GM13977 (cell line): ENCODE measurements at places on chromosomes 3 and 15.

DNA sequence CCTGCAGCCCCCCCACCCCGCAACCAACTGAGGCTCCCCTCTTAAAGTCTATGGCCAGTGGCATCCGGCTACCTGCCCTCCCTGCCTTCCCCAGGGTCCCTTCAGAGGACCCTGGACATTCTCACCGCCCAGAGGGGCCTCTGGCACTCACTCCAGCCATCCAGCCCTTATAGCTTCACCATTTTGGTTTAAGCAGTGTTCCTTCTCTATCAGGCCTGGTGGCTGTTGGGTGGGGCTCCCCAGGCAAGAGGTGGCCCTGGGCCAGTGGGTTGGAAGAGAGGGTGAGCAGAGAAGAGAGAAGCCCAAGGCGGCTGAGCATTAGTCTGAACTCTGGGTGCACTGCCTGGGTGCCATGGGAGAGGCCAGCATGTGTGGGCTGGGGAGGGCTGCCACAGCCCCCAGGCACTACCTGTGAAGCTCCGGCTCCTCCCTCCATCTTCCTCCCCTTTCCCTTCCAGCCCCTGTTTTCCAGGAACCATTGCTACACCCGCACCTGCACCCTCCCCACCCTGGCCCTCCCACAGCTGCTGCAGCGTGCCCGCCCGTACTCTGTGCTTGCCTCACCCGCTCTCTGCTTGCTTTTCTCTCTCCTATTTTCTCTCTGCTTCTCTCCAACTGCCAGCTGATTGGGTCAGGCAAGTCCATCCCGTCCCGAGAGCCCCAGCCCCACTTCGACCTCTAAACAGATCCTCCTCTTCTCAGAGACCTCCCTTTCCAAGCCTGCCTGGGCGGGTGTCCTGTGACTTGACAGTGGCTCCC, 168.2 kb downstream of the TBC1D2B start:
- no peak for DNase-seq

DNA sequence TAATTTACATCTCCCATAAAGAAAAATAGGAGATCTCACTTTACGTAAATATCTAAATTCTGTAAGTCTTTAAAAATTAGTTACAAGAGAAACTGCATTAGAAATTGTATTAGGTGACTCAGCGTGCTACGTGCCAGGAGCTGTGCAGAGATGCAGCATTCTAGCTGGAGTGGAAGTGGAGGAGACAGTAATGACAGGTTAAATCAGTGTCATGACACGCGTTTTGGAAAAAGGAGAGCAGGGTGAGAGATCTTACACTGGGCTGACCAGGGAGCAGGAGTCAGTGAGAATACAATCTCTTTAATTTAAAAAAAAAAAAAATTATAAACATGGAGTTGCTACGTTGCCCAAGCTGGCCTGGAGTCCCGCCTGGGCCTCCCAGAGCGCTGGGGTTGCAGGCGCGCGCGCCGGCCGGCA, 635 bp downstream of the TUBGCP5 start:
- no peak for DNase-seq

GRCh38 chr3:53318522-53318921, 28.8 kb downstream of the DCP1A start:
- no peak for DNase-seq

GRCh38 chr3:186772701-186773417, 10.5 kb upstream of the EIF4A2 start:
- DNase-seq: peak; percentile 82

GRCh38 chr3:195825857-195826804, 14.4 kb upstream of the MUC4 start:
- DNase-seq: no peak

DNA sequence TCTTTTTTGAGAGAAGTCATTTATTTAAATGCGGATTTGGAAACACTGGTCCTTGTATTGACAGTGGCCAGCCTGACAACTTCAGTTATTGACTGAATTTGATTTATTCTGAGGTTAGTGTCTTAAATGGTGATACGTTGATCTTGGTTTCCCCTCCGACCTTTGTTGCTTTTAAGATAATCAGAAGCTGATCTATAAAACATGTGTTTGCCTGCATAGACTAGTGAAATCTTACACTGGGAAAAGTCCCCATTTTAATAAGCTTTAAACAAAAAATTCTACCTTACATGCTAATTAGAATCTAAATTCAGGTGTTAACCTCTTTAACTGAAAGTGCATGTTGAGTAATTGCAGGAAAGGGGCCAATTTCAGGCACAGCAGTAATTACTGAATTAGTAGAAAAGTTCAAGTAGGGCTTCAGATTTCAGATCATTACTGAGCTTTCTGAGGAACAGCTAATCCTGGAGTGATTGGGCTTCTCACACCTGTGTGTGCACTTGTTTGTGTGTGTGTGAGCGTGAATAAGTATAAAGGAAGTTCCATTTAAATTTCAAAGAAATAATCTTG, 221.4 kb downstream of the SOX2 start:
- no peak for DNase-seq

DNA sequence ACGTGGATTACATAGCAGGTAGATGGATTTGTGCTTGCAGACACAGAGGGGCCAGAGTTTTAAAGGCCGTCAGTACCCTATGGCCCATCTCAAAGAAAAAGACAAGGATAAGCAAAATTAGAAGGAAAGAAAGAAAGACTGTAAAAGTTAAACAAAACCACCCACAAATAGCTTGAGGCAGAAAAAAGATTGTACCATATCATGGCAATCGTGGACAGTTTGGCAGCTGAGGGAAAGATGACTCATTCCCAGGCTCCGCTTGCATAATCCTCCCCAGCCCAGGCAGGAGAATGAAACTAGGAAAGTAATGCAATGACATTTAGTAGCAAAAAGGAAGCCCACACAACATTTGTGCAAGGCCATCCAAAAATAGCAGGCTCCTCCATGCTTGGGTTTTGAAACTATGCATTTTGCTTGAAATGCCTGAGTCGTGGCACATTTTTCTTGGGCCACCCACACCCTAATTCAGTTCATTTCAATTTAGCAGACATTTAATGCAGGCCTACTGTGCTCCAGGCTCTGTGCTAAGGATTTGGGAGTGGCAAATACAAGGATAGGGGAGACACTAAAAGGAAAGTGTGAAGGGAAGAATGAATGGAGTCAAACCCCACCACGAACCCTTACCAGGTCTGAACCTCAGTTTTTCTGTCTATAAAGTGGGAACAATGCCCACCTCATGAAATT, 40.9 kb upstream of the SMAD3 start:
- no peak for DNase-seq

GRCh38 chr15:89309993-89310392, 24.6 kb downstream of the POLG start:
- no peak for DNase-seq

- DNase-seq: no peak
Measured at GRCh38 chr3:80677796-80678195, 910.0 kb upstream of the ROBO1 start.

DNA sequence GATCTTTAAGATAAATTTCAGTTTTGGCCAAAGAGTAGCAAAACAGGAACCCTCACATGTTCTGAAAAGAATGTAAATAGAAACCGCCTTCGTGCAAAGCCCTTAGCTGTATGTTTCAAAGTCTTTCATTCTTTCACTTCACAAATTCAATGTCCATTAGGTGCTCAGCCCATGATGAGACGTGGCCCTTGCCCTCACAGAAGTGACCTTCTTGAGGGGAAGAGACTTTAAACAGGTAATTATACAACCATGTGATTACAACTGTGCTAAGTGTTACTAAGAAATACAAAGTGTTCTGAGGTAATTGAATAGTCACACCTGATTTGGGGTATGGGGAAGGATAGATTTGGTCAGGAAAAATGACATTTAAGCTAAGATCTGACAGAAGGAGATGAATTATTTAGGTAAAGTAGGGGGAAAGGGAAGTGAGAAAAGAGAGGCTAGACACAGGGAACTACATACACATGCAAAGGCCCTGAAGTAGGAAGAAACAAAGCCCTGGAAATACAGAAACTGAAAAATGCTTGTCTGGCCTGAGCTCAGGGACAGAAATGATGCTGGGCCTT, 19.6 kb downstream of the HSPBAP1 start:
- peak; percentile 40 for DNase-seq

DNA sequence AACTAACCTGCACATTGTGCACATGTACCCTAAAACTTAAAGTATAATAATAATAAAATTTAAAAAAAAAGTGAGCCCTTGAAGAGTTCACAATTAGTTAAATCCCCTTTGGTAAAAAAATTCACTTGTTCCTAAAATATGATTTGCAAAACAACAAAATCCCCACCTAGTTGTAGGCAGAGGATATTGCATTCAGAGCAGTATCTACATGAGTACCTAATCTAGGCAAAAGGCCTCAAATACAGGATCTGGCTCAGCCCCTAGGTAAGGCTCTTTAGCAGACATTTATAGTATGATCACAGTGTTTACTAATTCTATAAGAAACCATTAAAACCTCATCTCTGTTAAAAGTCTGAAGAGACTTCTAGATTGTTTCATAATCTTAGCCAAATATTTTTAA, 89.3 kb upstream of the CCDC80 start:
- DNase-seq: no peak

- no peak for DNase-seq
Measured at GRCh38 chr3:152362086-152362485, 93.4 kb downstream of the MBNL1 start.

GRCh38 chr3:3589715-3590130, 209.5 kb upstream of the LRRN1 start:
- peak; percentile 56 for DNase-seq

DNA sequence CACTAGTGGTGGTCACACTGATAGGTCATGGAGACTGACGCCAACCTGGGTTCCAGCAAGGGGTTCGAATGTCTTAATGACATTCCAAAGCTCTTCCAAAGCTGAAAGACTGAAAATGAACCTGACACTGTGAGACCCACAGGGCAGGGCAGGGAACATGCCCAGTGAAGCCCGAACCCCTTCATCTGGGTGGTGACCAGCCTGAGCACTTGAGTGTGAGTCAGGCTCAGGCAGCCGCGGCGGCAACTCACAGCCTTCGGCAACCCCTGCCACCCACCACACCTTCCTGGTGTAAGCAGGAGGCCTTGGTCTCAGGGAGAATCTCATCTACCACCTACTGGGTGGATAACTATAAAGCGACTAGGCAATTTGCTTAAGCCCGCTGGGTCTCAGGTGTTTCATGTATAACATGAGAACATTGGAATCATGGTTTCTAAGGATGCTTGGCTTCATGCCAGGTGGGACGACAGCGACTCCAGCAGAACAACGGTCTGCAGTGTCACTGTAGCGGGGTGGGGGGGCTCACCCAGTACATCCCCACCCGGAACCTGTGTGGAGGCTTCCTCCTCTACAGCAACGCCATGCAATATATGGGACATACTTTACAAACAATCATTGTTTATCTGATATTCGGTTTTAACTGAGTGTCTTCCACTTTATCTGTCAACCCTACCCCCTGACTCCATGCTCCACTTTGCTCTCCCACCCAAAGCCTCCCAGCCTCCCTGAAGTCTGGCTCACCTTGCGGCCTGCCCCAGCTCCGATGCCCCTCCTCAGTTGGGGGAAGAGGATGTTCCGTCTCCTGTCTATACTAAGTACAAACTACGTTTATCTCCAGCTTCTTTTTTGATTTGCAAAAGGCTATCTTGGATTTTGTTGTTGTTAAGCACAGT, 125.0 kb upstream of the MEF2A start:
- DNase-seq: no peak

DNA sequence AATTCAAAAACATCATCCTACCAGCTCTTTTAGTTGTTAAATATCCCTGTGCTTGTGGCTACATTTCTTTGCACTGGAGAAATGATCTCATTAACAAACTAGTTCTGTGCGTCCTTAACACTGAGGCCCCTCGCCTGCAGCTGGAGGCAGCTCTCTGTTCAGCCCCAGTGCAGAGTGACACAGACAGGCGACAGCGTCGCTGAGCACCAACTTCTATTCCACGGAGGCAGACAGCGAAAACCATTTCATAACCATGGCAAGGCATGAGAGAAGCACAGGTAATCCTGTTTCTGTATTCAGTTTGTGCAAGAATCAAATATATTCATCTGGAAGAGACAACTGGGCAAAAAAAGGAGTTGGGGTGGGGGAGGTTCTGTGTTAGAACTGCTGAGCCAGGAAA, 530.7 kb downstream of the ZIC1 start:
- no peak for DNase-seq

DNA sequence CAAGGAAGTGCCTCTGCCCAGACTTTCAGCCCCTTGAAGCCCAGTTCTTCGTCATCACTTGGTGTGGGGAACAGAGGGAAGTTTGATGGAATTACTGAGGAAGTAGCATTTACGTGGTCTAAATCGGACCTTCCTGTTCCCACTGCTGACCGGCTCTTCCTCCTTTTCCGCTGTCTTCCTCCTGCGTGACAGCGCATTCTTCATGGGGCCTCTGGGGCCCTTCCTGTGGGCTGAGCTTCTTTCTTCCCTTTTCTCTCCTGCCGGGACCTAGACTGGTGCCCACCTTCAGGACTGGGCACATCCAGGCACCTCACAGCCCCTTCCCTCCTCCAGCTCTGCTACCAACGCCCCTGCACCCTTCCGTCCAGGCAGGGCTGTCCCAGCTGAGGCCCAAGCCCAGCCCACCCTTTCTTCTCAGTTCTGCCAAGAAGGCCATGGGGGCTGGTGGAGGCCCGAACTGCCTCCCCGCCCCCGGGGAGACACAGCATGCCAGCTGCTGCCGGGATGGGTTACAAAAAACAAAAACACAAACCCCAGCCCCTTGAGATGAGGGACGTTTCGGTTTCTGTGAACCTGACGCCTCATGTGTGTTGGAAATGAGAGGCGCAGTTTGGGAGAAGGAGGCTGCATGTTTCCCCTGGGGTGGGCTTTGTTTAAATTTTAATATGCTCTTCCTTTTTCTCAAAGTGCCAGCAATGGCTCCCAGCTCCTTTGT, 19.1 kb downstream of the ZNF710 start:
- DNase-seq: no peak

- DNase-seq: no peak
Measured at GRCh38 chr3:6551165-6551564, 309.8 kb upstream of the GRM7 start.

DNA sequence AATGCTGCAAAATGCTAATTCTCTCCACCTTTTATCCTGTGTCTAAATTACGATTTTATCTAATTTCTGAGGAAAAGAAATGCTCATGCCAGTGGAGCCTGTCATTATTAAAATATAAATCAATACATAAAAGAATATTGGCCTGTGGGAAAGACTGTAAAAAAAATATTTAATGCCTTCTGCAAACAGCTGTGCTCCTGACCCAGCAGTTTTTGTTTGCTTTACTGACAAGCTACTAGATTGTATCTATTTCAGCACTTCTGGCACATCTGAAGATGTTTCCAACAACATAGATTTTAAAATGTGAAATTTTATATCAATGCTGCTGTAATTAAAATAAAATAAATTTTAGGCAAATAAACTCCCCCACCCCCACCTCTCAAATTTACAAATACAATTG, 493.6 kb upstream of the AGTR1 start:
- no peak for DNase-seq
